CD8-positive, alpha-beta memory T cell (primary cell): ENCODE measurements at places on chromosomes 6 and 20. TPM values are rescaled to one million over a fixed set of nuclear protein-coding genes. Genes with fewer than 3 reads are reported as not detected.

- no peak for DNase-seq
Measured at GRCh38 chr6:92329208-92329847, 1090.0 kb downstream of the EPHA7 start.

DNA sequence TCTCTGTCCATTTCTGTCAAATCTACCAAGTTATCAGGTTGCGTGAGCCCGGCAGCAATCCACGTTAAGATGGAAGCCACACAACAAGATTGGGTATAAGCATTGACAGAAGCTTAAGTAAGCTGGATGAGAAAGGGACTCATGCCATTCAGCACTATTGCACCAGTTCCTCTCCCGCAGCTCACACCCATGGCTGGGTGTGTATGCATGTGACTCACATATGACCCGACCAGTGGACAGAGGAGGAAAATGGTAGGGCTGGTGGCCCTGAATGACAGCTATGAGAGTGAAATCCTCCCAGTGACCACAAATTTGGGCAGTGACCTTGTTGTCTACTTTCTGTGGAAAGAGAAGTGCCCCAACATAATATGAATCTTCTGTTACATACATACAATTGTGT is 113.5 kb downstream of the OTOR start:
- DNase-seq, result no peak

The TSPO2 gene
- total RNA-seq, result not detected

The HLA-DQA1 gene
- total RNA-seq, result 20.3 TPM

The C6orf52 gene
- 6.8 TPM for total RNA-seq
